Uterus (tissue), 4 donors: ENCODE measurements at places on chromosomes 2 and 18. TPM values are rescaled to one million over a fixed set of nuclear protein-coding genes. Genes with fewer than 3 reads are reported as not detected.

TSPYL6 gene
- 0.18 TPM for total RNA-seq

ZNF385B gene
- total RNA-seq = not detected

SERPINB4 gene
- total RNA-seq = not detected

EPAS1 gene
- total RNA-seq = 465 TPM

SERPINB10 gene
- total RNA-seq = not detected

VPS4B gene
- 32.4 TPM for total RNA-seq

ABCB11 gene
- total RNA-seq = not detected

LRRC30 gene
- total RNA-seq = not detected

DNA sequence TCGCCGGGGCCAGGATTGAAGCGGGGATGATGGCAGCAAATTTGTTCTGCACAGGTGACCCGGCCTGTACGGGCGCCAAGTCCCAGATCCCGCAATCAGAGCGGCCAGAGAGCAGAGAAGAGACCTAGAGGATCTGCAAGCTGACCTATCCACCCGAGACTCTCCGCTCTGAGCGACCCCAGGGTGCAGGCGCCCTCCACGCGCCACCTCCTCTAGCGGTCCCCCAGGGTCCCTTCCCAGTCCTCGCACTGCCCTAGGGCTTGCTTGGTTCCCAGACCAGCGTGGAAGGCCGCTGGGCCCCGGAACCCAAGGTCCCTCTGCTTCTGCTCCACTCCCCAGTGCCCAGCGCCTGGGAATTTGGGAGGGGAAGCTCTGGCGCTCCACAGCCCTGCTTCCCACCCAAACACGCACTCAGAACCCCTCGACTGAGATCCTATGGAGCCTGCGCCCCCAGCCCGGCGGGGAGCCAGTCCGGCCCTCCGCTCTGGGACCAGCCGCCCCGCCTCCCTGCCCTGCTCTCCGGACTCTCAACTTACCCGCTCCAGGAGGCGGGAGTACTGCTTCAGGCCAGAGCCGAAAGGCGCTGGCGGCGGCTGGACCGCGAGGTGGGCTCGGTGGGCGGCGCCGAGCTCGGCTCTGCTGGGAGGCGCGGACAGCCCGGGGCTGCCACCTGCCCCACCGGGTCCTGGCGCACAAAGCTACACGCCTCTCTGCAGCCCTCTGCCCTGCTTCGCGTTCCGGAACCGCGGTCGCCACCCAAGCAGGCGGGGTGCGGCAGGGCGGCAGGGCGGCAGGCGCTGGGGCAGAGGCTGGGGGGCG, 3.0 kb upstream of the SIX3 start:
- no peak for DNase-seq

- DNase-seq = no peak
Measured at GRCh38 chr2:10584242-10584753, 105.5 kb downstream of the NOL10 start.

GRCh38 chr18:63031375-63031774, 288.2 kb downstream of the BCL2 start:
- no peak for DNase-seq

DNA sequence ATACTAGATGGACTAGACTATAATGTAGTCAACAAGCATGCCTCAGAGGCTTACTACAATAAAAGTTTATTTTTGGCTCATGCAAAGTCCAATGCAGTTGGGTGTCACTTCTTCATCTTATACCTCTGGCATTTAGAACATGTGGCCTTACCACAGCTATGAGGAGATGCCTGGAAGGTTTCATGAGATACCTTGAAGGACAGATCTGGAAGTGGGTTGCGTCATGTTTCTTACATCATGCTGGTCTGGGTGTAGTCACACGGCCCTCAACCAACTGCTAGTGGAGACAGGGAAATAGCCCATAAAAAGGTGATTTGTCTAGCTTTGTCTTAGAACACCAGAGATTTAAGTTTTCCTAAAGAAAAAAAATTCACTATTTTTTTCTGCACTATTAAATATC, 91.7 kb upstream of the MMADHC start:
- DNase-seq = no peak

GRCh38 chr2:38148501-38148900, 72.5 kb upstream of the CYP1B1 start:
- no peak for DNase-seq

DNA sequence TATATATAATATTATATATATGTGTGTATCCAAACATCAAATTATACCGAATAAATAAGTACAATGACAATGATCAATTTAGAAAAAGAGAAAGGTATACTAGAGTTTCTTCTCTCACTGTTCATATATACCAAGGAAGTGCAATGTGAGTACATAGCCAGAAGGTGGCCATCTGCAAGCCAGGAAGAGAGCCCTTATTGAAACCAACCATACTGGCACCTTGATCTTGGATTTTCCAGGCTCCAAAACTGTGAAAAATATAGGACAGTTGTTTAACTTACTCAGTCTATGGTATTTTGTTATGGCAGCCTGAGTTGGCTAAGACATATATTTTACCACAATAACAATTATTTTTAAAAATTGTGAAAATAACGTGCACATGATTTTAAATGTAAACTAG, 1490.2 kb upstream of the SLC39A10 start:
- no peak for DNase-seq

DNA sequence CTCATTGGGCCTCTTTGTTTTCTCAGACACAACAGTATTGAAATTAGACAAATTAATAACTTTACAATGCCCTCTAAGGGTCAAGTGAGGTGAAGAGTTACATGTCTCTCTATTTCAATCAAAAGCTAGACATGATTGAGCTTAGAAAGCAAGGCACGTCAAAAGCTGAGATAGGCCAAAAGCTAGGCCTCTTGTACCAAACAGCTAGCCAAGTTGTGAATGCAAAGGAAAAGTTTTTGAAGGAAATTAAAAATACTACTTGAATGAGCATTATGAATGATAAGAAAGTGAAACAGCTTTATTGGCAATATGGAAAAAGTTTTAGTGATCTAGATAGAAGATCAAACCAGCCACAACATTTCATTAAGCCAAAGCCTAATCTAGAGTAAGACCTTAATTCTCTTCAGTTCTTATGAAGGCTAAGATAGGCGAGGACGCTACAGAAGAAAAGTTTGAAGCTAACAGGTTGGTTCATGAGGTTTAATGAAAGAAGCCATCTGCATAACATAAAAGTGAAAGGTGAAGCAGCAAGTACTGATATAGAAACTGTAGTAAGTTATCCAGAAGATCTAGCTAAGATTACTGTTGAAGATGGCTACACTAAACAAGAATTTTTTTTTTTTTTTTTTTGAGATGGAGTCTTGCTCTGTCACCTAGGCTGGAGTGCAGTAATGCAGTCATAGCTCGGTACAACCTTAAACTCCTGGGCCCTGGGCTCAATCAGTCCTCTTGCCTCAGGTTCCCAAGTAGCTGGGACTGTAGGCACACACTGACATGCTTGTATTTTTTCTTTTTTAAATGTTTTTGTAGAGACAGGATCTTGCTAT, 65.5 kb downstream of the FAM117B start:
- DNase-seq = no peak

- DNase-seq = no peak
Measured at GRCh38 chr2:146979746-146980145, 865.1 kb upstream of the ACVR2A start.

GRCh38 chr2:233242231-233242927, 9.1 kb upstream of the ATG16L1 start:
- no peak for DNase-seq

DNA sequence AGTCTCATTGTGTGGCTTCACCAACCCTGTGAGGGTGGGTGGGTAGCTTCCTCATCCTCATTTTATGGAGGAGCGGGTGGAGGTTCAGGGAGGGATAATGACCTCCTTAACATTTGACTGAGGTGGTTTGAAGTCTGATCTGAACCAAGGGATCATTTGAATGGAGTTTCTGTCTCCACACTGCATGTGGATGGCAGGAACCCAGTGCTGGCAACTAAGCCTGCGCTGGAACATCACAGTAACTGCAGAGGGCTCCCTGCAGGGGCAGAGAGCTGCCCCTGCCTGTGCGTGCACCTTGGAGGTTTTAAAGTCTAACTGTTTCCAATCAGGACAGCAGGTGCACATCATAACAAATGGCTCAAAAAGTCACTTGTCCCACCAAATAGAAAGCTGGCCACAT, 3.3 kb downstream of the AGAP1 start:
- DNase-seq = no peak

GRCh38 chr2:240453461-240454105, 18.1 kb downstream of the GPC1 start:
- DNase-seq = no peak
